ENCODE measurements at places on chromosomes 2 and 18.

GRCh38 chr2:144922519-144922918 is 402.6 kb upstream of the ZEB2 start:
- DNase-seq: no peak

- no peak for DNase-seq
Observed at GRCh38 chr2:216819766-216820165, 40.1 kb downstream of the TNP1 start.

DNA sequence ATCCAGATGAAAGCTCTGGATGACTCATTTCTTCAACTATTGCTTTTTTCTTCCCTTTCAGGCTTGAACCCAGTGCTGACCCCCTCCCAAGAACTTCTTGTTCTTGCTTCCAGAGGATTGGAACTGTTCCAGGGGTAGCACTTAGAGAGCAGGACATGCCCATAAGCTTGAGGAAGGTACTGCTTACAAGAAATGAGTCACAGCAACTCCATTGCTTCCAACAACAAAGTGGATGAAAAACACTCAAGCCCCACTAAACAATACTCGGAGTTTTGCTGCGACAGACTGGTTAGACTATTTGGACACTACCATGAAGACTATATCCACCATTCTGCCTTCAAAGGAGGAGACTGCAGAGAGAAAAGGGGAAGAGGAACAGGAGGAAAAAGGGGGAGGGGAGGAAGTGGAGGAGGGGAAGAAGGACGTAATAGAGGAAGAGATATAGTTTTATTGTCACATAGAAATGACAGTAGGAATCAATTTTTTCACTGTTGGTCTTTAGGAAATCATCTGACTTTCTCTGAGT is 1.6 kb upstream of the EPC2 start:
- no peak for DNase-seq

GRCh38 chr2:211946960-211947359 is 591.6 kb downstream of the ERBB4 start:
- DNase-seq: no peak

DNA sequence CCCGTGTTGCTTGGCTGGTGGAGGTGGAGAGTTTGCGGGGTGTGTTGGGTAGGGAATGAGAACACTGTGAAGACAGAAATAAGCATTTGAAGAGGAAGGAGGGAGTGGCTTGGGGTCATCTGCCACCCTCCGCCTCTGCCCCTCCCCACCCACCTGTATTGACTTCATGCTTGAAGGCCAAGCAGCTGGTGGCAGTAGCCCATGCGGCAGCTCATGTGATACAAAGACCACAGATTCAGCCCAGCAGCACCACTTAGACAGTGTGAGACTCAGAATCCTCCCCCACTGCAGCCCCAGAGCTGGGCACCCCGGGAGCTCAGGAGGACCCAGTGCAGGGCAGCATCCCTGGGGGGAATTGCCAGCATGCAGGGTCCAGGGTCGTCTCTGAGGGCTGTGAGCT is 15.4 kb downstream of the NPPC start:
- no peak for DNase-seq

DNA sequence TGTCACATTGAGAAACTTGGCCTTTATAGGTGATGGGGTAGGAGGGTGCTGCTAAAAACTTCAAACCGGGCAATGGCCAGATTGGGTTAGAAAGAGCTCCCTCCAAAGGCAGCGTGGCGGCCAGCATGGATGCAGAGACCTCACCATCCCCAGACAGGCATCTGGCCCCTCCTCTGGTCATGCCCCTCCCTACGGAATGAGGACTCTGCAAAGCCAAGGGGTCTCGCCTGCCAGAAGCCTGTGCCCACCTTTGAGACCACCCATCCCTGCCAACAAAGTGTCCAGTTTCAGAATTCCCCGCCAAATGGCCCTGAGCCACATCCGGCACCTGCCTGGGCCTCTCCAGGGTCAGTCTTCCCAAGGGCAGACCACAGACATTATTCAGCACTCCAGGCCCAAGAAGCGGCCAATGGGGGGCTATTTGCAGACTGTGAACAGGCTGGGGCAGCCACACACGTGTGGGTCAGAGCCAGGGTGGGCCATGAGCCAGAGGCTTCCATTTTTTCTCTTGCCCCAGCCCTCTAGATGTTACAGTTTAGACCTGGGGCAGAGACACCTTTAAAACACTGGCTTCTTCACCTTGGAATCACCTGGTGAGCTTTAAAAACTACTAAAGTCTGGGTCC is 4.2 kb upstream of the ATP6V1B1 start:
- no peak for DNase-seq

DNA sequence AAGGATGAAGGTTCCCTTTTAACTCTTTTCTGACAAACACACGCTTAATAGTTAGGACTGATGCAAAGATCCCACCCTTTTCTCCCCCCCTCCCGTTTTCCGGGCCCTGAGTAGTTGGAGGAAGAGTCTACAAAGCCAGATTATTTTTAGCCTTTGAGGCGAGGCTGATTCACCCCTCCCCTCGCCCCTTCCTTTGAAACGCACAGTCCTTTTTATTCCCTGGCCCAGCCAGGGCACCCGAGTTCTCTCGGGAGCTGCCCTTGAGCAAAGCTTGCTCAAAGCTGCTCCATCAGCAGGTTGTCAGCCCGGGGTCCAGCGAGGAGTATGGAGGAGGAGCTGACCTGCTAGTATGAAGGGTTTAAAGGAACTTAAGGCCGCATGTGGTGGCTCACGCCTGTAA is 47.1 kb upstream of the SPRED2 start:
- no peak for DNase-seq

GRCh38 chr2:187698374-187699110 is 144.3 kb upstream of the TFPI start:
- DNase-seq: no peak

GRCh38 chr18:70390371-70391090 is 101.7 kb downstream of the SOCS6 start:
- DNase-seq: no peak

GRCh38 chr2:150001788-150002187 is 414.2 kb upstream of the MMADHC start:
- DNase-seq: no peak

GRCh38 chr2:162072976-162073887 is 783 bp downstream of the DPP4 start:
- peak; percentile 40 for DNase-seq

DNA sequence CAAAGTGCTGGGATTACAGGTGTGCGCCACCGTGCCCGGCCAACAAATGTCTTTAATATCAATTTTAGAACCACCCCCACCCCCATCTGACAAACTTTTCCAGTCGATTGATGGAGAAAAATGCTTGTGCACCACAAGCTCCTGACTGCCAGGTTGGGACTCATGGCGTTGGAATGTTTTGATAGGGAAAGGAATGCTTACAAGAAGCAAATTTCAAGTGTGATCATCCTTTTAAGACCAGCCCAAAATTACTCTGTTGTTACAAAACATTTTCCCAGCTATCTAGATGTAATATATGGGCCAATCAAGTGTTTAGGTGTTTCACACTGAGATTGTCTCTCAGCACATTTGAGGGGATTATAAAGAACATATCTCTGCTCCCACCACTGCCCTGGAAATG is 45.2 kb downstream of the UBXN4 start:
- no peak for DNase-seq

GRCh38 chr2:10283106-10284062 is 19.3 kb upstream of the HPCAL1 start:
- DNase-seq: no peak

- no peak for DNase-seq
Observed at GRCh38 chr2:209638346-209638745, 133.3 kb upstream of the UNC80 start.

GRCh38 chr2:168194784-168195522 is 52.4 kb downstream of the STK39 start:
- no peak for DNase-seq

GRCh38 chr2:603427-603826 is 73.8 kb downstream of the TMEM18 start:
- DNase-seq: no peak

GRCh38 chr2:170744248-170745002 is 25.8 kb upstream of the ERICH2 start:
- DNase-seq: no peak

DNA sequence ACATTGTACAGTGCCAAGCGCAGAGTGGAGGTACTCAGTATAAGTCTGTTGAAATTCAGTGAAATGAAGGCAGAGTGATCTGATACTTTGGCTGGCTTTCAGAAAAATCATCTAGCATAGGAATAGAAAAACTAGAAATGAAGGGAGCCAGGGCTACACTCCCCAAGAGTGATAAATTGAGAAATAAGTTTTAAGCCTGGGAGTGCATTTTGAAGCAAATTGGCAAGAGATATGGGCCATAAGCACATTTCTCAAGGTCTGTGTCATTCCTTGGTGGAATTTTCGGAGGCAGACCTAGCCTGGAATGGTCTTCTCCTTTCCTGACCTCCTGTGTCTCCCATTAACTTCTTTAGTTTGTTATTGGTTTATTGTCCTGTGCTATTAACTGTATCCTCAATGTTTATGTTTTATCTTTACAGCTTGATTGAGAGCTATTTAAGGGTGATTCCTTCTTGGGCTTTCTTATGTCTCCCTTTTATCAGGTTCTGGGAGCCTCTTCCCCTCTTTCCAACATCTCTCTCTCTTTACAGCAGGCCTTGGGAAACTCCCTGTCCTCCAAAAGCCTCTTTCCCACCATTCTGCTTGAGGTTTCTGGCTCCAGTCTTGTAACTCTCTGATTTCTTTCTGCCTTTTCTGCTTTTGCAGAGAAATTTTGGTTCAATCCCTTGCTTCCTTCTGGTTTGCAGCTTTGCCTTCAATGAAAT is 649.5 kb downstream of the SLC4A3 start:
- no peak for DNase-seq

GRCh38 chr2:113273027-113273551 is 5.6 kb downstream of the PAX8 start:
- no peak for DNase-seq

GRCh38 chr2:181239201-181239799 is 217.9 kb upstream of the ITGA4 start:
- DNase-seq: no peak

- no peak for DNase-seq
Observed at GRCh38 chr2:24886691-24887304, 33.2 kb downstream of the ADCY3 start.

DNA sequence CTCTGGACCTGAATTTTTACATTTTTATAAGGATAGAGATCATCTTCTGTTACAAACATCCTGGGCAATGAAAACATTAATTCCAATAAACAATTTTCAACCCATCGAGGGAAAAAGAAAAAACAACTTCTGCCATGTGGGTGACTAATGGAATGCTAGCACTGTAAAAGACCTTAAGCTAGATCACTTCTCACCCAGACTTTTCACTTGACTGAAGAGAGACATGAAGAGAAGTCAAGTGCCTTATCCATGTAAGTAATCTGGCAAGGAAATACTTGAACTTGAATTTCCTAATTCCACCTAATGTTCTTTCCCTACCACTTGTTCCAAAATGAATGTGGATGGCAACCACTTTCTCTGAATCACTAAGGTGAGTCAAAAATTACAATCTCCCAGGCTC is 98.3 kb upstream of the ACVR1C start:
- no peak for DNase-seq

- DNase-seq: no peak
Observed at GRCh38 chr2:158530829-158531228, 74.1 kb downstream of the PKP4 start.

GRCh38 chr18:23966909-23967308 is 47.6 kb upstream of the TTC39C start:
- DNase-seq: no peak

- DNase-seq: peak; percentile 81
Observed at GRCh38 chr2:20052861-20053281, 1.4 kb upstream of the LAPTM4A start.

DNA sequence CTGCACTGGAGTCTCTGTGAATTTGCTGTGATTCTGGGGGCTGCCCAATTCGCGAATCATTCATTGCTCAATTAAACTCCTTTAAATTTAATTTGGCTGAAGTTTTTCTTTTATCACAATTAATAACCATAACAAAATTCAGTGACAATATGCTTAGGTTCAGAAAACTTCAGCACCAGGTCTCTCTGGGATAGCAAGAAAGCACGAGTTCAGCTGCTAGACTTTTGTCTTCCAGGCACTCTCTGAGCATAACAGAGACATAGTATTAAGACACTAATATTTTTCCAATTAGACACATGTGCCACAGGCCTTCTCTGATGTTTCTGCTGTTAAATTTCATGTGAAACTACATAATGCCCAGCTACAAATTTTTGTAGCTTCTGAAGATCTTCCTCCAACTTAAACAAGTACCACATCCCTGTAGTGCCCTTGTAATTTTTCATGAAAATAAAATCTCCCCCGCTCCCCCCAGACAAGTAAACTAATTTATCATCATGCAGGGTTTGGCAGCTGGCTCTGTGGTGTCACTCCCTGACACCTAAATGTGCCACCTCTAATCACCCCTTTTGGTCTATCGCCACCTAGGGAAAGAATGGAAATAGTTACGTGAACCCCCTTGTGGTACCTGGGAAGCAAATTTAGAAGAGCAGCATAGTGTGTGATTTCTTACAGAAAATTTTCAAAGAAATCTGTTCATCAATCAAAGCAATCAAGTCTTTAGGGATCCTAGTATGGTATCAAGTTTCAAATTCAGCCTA is 94.1 kb downstream of the CSRNP3 start:
- DNase-seq: no peak

DNA sequence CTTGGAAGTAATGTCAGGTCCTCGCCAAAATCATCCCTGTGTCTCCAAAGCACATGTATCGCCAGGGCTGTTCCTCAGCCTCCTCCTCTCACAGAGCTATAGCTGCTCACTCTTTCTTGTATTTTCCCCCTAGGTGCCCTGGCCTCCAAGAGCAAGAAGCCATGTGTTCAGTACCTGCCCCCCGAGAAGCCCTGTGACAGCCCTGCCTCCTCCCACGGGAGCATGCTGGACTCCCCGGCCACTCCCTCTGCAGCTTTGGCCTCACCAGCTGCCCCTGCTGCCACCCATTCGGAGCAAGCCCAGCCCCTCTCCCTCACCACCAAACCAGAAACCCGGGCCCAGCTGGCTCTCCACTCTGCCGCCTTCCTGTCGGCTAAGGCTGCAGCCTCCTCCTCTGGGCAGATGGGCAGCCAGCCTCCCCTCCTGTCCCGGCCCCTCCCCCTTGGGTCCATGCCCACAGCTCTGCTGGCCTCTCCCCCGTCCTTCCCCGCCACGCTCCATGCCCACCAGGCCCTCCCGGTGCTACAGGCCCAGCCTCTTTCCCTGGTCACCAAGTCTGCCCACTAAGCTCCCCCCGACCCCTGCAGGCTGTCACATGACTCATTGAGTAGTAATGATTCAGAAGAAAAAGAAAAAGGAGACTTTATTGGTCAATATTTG is 18.8 kb downstream of the TGOLN2 start:
- peak; percentile 86 for DNase-seq

- DNase-seq: peak; percentile 82
Observed at GRCh38 chr2:156333951-156334495, 1.5 kb upstream of the NR4A2 start.

GRCh38 chr2:134926231-134926931 is 7.8 kb downstream of the CCNT2 start:
- no peak for DNase-seq

Data from right hindlimb (tissue), 1 donor.